ENCODE measurements at places on chromosomes 7 and 10.
A peak's percentile ranks its signal among the peaks of the same experiment; 100 is the strongest.

- no peak for DNase-seq
These were observed 2.1 kb downstream of the CBLL1 start for GRCh38 chr7:107746006-107746405.

GRCh38 chr7:104412911-104413310 lies 84.5 kb downstream of the LHFPL3 start:
- DNase-seq, result peak; percentile 96

DNA sequence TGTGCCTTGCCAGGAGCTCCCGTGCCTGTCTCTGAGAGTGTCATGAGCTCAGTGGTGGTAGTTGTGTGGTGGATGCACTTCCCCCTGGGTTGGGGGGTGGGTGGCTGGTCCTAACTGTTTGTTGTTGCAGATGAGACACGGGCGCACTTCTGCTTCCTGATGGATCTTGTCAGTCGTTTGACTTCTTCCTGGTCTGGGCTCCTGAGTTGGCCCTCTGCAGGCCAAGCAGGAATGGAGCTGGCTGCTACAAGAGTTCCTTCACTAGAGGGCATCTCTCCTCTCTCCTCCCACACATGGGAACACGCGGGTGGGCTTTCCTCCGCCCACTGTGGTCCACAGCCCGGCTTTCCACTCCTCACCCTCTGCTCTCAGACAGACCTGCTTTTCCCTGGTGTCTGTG lies 82.0 kb downstream of the BMS1 start:
- peak; percentile 5 for DNase-seq

GRCh38 chr7:47786557-47787248 lies 161.6 kb downstream of the PKD1L1 start:
- DNase-seq, result no peak

DNA sequence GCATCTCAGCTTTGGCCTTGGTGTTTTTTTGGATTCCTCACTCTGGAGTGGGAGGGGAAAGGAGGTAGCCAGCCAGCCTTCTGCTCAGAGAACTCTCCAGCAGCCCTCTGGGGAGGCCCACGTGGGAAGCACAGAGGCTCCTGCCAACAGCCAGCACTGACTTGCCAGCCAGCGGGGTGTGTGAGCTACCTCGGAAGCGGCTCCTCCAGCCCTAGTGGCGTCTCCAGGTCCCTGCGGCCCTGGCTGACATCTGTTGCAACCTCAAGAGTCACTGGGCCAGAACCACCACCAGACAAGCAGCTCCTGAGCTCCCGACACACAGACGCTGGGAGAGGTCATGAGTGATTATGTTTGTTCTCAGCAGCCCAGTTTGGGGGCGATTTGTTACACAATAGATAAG lies 180.2 kb upstream of the FZD8 start:
- DNase-seq, result peak; percentile 77

DNA sequence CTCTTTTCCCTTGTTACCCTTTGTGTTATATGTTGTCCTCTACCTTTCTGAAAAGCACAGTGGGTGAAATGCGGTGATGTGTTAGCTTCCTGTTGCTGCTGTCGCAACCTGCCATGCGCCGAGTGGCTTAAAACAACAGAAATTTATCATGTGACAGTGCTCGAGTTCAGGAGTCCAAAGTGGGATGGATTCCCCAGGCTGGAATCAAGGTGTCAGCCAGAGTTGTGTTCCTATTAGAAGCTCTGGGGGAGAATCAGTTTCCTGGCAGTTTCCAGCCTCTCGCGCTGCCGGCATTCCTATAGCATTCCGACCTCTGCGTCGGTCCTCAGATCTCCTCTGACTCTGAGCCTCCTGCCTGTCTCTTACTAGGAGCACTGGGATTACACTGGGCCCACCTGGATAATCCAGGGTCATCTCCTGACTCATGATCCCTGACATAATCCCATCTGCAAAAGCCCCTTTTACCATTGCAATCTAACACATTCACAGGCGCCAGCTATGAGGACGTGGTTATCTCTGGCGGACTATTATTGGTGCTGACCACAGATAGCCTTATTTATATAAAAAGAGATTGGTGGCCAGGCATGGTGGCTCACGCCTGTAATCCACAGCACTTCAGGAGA lies 207.5 kb downstream of the CUX1 start:
- peak; percentile 52 for DNase-seq

DNA sequence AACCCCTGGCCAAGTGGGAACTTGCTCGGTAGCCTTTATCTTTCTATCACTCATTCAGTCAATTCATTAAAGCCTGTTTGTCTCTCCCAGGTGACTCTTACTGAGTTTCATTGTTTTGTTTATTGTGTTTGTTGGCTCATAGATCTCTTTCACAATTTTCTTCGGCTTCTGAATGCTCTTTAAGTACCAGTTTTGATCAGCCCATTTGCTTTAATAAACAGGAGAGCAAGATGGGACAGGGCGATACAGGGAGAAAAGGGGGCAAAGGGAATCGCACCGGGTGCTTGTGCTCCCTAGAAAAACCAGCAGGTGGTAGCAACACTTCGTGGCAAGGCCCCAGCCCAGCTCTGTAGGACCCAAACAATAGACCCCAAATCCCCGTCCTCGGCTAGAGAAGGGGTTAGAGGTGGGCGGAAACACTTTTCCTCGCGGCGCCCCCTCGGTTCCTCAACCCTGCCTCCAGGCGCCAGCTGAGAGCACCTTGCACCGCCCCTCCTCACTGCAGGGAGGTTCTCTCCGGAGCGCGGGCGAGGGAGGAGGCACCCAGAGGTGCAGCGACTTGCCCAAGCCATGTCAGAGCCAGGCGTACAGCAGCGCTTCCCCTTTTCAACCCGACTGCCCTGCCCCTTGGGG lies 1.0 kb upstream of the EPHB6 start:
- DNase-seq, result peak; percentile 84

- DNase-seq, result no peak
These were observed 199.3 kb upstream of the FZD1 start for GRCh38 chr7:91064938-91065337.

GRCh38 chr7:39406467-39406866 lies 159.7 kb upstream of the YAE1 start:
- no peak for DNase-seq

DNA sequence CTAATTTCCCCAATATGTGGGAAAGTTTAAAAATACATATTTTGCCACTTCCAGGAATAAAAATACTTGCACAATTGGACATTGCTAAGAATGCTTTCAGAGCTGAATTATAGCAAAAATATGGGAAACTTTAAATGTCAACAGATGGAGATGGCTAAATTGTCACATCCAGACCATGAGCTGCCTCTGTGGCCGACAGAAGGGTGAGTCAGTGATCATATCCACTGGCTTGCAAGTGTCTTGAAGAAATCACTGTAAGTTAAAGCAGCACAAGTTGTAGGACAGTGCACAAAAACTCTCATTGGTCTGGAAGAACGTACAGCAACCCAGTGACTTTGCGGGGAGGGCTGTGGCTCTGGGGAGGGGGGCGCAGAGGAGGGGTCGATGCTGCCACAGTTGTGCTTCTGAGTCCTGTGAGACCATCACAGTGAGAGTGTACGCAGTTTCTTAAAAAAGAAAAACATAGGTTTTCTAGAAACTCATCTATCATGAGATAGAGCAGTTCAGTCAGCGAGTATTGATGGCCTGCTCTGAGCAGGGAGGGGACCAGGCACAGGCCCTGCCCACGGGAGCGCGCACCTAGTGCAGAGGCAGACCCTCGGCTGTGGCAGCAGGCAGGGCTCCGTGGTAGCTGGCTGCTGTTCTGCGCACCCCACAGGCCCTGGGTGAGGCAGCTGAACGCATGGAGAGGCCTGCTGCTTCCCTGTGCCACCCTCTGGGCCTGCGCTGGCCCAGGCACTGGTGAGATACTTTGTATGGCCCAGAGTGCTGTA lies 25.5 kb downstream of the LRRC27 start:
- no peak for DNase-seq

DNA sequence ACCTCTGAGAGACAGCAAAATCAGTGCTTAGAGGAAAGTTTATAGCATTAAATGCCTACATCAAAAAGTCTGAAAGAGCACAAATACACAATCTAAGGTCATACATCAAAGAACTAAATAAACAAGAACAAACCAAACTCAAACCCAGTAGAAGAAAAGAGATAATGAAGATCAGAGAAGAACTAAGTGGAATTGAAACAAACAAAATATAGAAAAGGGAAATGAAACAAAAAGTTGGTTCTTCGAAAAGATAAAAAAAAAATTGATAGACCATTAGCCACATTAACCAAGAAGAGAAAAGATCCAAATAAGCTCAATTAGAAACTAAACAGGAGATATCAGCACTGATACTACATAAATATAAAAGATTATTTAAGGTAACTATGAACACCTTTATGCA lies 280.0 kb upstream of the NRG3 start:
- DNase-seq, result no peak
